ENCODE measurements at places on chromosomes 5 and 9.

GRCh38 chr5:621341-621761 is 9.2 kb downstream of the CEP72 start:
- no peak for DNase-seq

DNA sequence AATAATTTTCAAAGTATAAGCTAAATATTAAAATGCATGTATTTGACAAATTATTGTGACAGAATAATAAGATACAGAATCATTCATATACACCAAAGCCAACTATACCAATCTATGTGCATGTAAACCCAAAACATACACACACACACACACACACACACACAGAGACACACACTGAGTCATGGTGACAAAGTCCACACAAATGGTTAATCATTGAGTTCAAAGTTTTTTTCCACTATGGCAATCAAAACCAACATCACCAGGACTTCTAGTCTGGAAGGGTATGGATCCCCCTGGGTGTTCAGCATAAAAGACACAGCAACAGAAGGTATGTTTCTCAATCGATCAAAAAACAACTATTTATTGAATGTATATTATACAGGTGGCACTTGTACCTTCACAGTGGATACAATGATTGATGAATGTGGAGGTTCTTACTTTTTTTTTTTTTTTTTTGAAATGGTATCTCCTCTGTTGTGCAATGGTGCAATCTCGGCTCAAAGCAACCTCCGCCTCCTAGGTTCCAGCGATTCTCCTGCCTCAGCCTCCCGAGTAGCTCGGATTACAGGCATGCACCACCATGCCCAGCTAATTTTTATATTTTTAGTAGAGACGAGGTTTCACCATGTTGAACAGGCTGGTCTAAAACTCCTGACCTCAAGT is 137.0 kb downstream of the PDE4D start:
- DNase-seq = no peak

DNA sequence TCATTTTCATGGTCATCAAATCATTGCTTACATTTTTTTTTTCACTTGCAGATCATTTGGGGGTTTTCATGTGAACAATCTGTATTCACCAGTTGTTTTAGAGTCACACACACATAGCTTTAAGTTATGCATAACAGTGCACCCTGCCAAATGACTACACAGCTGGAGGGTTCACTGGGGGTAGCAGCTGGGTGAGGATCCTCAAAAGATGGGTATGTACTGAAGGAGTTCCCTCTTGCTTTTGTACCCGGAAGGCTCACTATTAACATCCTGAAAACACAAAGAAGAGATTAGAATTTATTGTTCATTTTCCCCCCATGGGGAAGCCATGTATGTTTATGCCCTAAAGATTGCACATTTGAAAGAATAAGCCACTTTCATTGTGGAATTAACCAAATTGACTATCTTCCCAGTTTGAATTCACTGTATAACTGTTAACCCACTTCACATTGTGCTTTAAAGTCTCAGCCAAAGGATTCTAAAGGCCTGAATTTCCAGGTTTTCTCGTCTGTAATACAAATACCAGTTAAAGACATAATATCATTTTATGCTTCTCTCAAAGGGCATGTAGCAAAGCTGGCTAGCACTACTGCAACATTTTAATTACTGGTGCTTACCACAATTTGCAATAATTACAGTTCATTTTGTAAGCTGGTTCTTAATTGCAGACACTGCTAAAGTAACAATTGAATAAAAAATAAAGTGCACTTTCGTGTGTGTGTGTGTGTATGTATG is 466.4 kb upstream of the MEF2C start:
- no peak for DNase-seq

DNA sequence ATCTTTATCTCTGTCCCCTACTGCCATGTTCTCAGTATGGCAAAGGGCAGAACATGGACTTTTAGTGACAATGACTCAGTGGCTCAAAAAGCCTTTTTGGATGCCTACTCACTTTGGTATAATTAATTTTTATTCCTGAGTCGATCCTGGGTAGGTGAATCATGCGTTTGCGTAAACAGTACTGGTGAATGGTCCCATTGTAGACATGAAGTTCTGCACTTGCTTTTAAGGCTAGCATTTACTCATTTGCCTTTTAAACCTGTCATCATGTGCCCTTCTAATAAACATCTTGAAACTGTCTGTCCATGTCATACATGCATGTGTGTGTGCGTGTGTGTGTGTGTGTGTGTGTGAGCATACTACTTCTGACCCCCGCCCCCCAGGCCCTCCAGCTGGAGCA is 223.0 kb downstream of the AUH start:
- DNase-seq = no peak

- peak; percentile 71 for DNase-seq
These were observed 87.5 kb upstream of the FBXW11 start for GRCh38 chr5:172093965-172094364.

GRCh38 chr5:68419637-68420452 is 204.3 kb downstream of the PIK3R1 start:
- DNase-seq = peak; percentile 41

GRCh38 chr9:79236466-79236865 is 335.3 kb upstream of the TLE4 start:
- no peak for DNase-seq

- no peak for DNase-seq
These were observed 6.0 kb downstream of the TRIM7 start for GRCh38 chr5:181198905-181199519.

DNA sequence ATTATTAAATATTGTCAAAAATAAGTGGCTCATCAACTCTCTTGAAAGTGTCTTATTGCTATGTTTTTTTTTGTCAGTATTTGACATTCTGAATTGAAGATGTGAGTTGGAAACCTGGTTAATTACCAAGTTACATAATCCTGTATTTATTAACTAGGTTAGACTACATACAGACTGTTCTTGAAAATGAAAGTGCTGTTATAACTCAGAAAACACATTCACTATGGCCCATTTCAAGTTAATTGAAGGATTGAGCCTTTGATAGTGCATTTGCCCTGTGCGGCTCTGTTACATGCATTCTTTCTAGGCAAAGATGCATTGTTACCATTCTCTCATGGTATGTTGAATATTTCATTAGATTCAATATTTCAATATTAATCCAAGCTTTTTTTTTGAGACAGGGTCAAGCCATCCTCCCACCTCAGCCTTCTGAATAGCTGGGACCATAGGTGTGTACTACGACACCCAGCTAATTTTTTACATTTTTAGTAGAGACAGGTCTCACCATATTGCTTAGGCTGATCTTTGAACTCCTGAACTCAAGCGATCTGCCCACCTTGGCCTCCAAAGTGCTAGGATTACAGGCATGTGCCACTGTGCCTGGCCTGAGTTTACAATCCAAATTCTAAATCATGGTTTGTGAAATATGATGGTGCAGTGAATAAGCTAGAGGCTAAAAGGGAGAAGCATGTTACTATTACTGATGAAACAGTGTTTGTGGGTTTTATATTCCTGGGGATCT is 10.0 kb downstream of the CTNNA1 start:
- DNase-seq = no peak

DNA sequence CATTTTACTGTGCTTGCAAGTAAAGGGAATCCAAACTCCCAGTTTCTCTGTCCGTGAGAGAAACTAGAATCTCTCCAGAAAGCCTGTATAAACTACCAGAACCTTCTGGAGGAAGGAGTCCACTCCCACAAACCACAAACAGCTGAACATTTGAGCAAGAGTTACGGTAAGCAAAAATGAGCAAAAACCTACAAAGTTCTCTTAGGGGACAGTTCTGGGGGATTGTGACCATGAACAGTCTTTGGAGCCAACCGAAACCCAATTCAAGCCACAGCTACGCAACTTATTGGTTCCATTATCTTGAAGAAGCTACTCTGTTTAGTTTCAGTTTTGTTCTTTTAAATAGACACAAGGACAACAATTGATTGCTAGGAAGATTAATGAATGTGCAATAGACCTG is 330.6 kb downstream of the ASTN2 start:
- DNase-seq = no peak

DNA sequence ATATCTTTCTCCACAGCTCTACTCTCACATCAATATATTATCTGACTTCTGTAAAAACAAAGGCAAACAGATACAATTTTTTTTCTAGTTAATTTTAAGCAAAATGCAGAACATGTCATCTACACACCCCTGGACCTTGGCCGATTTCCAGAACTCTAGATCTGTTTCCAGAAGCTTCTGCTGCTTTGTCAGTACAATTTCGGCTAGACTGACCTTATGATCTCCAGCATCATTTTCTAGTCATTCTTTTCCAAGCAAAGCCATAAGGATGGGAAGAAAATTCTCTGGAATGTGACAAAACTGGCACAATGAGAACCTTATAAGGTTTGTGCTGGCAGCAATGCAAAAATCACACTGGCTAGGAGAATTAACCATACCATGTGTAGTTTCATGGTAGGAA is 132.8 kb upstream of the MPDZ start:
- no peak for DNase-seq

GRCh38 chr5:36363101-36363500 is 61.4 kb upstream of the RANBP3L start:
- DNase-seq = no peak

DNA sequence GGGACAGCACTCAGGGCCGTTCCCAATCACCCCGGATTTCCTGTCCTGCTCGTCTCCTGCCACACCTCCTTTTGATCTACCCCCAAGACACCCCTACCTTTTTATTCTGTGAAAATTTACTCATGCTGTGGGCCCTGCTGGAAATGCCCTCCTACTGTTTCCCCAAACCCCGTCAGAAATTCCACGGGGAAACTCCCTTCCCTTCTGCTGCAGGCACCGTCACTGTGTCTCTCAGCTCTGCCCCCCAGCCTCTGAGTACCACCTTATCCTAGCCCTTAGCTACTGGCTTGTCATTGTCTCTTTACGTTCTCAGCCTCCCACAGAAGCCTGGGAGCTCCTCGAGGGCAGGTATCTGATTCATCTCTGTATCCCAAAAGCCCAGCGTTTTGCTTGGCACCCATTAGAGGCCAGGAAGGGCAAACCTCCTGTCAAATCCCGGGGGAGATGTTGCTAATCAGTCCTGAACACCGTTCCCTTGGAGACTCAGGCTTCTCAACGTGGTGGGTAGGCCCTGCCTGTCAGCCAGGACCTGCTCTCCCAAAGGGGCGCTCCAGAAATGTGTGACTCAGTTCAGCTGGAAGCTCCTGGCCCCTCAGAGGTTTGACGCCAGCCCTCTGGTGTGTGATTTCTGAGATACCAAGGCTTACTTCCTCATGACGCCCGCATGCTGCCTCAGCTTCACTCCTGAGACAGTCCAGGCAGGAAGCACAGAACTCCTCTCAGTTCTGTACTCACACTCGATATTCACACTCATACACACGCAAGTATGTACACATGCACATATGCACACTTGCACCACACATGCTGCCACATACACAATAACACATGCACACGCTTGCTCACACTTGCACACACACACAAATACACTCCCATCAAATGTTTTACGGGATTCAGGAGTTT is 50.7 kb upstream of the GRHPR start:
- DNase-seq = no peak
